ENCODE measurements at places on chromosomes 5 and 9. TPM values are rescaled to one million over a fixed set of nuclear protein-coding genes. Genes with fewer than 3 reads are reported as not detected.

GRCh38 chr9:131739133-131739958 lies 530 bp downstream of the RAPGEF1 start:
- DNase-seq, result peak; percentile 56
- peak overlapping the region; percentile 87 for H3K27ac ChIP-seq
- H3K4me1 ChIP-seq, result peaks cover 47% of the 10 kb centered on the region
- peak overlapping the region; percentile 93 for H3K4me3 ChIP-seq
- peaks cover 14% of the 10 kb centered on the region for H3K27me3 ChIP-seq
- H3K36me3 ChIP-seq, result peaks cover 3% of the 10 kb centered on the region

DNA sequence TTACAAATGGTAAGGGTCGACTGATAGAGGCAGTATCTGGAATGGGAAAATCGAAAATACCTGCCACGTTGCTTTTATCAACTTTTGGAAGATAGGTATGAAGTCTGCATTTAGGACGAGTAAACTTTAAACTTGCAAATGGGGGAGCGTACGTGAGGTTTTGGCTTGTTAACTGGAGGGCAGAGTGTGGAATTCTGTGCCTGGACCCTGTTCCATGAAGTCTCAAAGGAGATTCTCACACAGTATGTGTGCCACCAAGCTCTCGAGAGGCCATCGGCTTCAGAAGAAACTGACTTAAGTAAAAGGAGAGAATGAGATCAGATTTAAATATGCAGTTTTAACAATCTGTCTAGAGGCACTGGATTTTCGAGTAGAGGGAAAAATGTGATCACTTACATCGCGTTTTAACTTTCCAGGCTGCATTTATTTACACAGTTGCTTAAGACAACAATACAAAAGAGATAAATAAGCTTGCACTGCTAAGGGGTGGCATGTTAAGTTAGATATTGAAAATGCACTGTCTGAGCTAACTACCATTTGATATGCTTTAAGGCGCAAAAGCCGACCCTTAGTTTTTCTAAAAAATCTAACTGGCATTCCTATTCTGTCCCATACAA lies 401.6 kb downstream of the EBF1 start:
- no peaks in the 10 kb centered on the region for H3K4me1 ChIP-seq
- no peaks in the 10 kb centered on the region for H3K36me3 ChIP-seq
- no peak overlapping the region for H3K27ac ChIP-seq
- H3K4me3 ChIP-seq, result no peak overlapping the region

DNA sequence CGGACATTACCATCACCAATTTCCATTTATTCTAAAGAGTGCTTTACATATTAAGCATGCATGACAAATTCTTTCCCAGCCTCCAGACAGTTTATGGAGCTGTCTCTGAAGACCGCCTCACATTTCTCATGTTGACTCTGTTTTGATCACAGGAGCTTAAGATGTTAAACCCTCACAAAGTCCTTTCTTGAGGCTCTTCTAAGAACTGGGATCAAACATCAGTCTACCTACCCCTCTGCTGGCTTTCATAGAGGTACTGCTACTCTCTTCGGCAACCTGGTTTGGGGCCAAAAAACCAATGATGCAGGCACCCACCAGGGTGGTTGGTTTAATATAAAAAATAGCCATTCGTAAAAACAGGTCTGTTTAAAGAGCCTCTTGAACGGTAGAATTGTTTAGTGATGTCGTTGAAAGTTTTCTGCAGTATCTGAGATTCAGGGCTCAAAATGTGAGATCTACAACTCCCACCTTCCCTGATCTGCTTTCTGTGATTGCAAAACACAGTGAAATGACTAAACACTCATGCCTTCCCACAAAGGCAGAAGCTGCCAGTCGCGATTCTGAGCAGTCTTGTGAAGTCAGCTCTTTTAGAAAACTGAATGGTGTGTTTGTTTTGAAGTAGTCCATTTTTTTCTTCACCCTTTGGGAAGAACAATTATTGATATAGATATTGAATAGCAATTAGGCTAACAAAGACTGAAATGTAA lies 3.5 kb downstream of the RXFP3 start:
- H3K27ac ChIP-seq, result no peak overlapping the region
- no peak overlapping the region for H3K4me3 ChIP-seq
- DNase-seq, result no peak
- peaks cover 7% of the 10 kb centered on the region for H3K27me3 ChIP-seq

- H3K36me3 ChIP-seq, result no peaks in the 10 kb centered on the region
- no peak overlapping the region for H3K27ac ChIP-seq
- no peaks in the 10 kb centered on the region for H3K4me1 ChIP-seq
- no peaks in the 10 kb centered on the region for H3K27me3 ChIP-seq
- H3K4me3 ChIP-seq, result no peak overlapping the region
These were observed 118.4 kb downstream of the PLCXD3 start for GRCh38 chr5:41392016-41392415.

DNA sequence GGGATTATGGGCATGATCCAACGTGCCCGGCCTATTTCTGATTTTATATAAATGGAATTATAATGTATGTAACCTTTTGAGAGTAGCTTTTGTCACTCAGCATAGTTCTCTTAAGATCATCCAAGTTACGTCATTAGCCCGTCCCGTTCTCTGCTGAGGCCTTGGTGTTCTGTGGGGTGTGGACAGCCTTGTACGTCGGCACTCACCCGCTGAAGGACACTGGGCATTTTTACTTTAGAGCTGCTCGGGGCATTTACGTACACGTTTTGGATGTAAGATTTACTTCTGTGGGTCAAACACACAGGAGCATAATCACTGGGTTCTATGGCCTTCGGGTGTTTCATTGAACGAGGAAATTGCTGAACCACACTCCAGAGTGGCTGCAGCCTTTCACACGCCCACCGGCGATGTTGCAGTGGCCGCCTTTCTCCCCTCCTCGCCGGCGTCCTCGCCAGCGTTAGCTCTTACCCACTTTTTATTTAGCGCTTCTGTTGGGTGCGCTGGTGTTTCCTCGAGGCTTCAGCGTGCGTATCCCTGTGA lies 101.8 kb downstream of the EHMT1 start:
- peaks cover 70% of the 10 kb centered on the region for H3K27me3 ChIP-seq
- peaks cover 49% of the 10 kb centered on the region for H3K4me1 ChIP-seq
- peaks cover 42% of the 10 kb centered on the region for H3K36me3 ChIP-seq
- DNase-seq, result no peak
- H3K4me3 ChIP-seq, result no peak overlapping the region
- H3K27ac ChIP-seq, result peak overlapping the region; percentile 16

DNA sequence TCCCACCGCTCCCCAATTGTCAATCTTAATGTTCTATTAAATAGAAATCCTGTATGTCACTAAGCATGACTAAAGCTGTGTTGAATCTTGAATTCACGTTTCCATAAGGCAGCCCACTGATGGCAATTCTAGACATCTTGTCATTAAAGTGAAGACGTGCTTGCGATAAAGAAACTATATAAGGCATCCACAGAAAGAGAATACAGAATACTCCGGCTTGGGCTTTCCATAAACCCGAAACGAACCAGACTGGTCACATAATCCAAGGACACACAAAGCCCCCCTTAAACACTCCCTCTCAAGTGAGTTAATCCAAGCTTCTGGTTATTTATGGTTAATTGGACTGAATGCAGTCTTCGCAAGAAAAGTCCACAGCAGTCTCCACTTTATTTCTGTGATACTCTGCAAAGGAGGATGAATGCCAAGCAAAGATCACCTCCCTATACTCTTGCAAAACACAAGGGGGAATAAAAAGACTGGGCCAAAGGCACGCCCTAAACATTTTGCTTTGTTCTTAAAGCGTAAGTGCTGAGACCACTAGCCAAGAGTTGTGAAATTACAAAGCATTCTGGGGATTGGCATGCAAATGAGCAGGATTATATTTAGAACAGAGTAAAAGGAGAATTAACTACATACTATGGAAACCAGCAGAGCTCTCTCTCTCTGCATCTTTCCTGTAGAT lies 54.7 kb downstream of the DPYSL3 start:
- peak overlapping the region; percentile 95 for H3K4me3 ChIP-seq
- no peak for DNase-seq
- no peak overlapping the region for H3K27ac ChIP-seq
- peaks cover 16% of the 10 kb centered on the region for H3K27me3 ChIP-seq
- no peaks in the 10 kb centered on the region for H3K36me3 ChIP-seq

- no peak for DNase-seq
- no peak overlapping the region for H3K4me3 ChIP-seq
- peaks cover 3% of the 10 kb centered on the region for H3K27me3 ChIP-seq
- no peaks in the 10 kb centered on the region for H3K36me3 ChIP-seq
- H3K4me1 ChIP-seq, result no peaks in the 10 kb centered on the region
These were observed 302.2 kb downstream of the DIRAS2 start for GRCh38 chr9:90340421-90340820.

DNA sequence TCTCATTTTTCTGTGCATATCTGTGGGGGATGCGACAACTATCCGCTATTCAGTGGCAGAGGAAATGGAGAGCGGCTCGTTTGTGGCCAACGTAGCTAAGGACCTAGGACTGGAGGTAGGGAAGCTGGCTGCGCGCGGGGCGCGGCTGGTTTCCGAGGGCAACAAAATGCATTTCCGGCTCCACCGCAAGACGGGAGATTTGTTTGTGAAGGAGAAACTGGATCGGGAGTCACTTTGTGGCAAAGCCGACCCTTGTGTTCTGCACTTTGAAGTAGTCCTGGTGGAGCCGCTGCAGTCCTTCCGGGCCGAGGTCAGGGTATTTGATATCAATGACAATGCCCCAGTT lies 320 bp downstream of the PCDHB1 start:
- no peak for DNase-seq
- H3K4me3 ChIP-seq, result peak overlapping the region; percentile 7
- H3K4me1 ChIP-seq, result peaks cover 1% of the 10 kb centered on the region
- H3K36me3 ChIP-seq, result no peaks in the 10 kb centered on the region
- H3K27me3 ChIP-seq, result peaks cover 9% of the 10 kb centered on the region

DNA sequence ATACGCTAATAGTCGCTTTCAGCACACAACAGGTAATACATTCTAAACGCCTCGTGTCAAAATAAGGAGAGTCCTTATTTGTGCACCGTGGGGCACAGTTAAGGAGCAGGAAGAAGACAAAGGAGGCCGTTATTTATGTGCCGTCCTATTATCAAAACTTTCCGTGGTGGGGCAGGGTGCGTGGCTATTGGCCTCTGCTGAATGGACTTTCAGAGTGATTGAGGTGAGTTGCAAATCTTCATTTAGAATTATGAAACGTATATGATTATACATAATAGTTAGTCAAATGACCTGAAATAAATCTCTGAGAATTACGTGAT lies 833 bp downstream of the C5orf24 start:
- peaks cover 49% of the 10 kb centered on the region for H3K4me1 ChIP-seq
- no peak for DNase-seq
- H3K4me3 ChIP-seq, result peak overlapping the region; percentile 92

DNA sequence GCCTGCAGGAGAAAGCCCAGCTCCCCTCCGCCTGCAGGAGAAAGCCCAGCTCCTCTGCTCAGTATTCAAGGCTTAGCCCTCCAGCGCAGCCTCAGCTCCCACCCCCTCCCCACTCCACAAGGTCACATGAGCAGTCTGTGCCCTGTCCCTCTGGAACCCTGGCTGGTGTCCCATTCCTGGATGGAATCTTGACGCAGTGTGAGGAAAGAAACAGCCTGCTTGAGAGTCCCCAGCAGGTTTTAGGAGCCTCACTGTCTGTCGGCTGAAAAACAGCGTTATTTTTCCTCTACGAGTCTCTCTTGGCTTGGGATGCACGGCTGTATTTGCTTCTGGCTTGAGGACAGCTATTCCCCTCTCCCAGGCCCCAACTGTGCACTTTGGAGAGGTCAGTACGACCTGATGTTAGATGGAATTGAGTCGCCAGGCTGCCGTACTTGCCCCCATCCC lies 210.1 kb upstream of the TRIM32 start:
- no peak for DNase-seq
- peaks cover 7% of the 10 kb centered on the region for H3K36me3 ChIP-seq
- H3K27me3 ChIP-seq, result no peaks in the 10 kb centered on the region
- H3K4me3 ChIP-seq, result no peak overlapping the region
- no peaks in the 10 kb centered on the region for H3K4me1 ChIP-seq
- no peak overlapping the region for H3K27ac ChIP-seq

DNA sequence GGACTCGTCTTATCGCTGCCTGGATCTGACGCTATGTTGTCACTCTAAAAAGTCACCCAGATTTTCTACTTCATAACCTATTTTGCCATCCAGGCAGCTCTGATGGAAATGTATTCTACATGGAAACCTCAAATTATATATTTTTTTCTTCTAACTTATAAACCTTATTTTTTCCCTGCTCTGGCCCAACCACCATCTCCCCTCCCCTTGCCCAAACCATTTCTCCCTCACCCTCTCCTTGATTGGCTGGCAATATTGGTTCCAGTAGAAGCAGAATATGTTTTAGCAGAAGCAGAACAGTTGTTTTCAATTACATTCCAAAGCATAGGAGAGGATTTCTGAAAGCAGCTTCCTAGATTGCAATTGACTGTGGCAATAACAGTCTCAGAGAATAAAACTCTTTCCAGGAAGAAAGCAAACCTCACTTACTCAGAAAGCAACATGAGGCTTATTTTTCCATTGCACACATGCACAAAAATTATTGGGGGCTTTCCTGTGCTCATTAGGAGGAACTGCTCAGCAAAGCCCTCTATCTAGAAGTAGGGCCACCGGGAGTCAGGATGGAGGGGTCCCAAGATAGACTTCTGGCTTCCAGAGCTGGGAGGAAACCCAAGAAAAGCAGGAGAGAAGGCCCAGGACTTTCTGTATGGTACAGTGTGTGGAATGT lies 191.8 kb downstream of the ESM1 start:
- H3K4me1 ChIP-seq, result peaks cover 8% of the 10 kb centered on the region
- H3K36me3 ChIP-seq, result no peaks in the 10 kb centered on the region
- H3K27me3 ChIP-seq, result no peaks in the 10 kb centered on the region
- no peak overlapping the region for H3K27ac ChIP-seq

DNA sequence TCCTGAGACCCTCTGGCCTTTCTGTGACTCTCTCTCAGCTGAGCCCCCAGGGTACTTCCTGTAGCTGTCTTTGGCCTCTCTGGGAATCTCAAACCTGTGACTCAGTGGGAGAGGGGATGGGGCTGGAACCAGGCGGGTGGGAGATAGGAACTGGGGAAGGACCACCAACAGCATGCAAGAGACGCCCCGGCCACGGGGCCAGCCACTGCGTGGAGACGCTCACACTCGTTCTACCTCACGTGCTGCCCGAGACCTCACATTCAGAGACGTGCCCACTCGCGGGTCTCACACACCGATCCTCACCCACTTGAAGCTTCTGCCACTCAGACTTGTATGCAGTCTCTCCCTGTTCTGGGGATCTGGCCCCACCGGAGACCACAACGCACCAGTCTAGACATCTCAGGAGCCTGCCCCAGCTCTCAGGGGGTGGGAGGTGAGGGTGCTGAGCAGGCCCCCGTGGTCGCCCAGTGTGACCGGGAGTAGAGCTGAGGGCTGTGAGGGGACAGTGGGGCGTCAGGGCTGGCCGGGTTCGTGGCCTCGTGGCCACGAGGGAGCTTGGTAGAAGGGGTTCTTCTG lies 13.8 kb downstream of the GPRIN1 start:
- peaks cover 7% of the 10 kb centered on the region for H3K4me1 ChIP-seq
- H3K36me3 ChIP-seq, result no peaks in the 10 kb centered on the region
- H3K27ac ChIP-seq, result no peak overlapping the region
- DNase-seq, result no peak
- H3K27me3 ChIP-seq, result no peaks in the 10 kb centered on the region

GRCh38 chr5:180253036-180253824 lies 38.7 kb downstream of the MAPK9 start:
- H3K36me3 ChIP-seq, result peaks cover 80% of the 10 kb centered on the region
- H3K27me3 ChIP-seq, result peaks cover 3% of the 10 kb centered on the region
- H3K27ac ChIP-seq, result no peak overlapping the region
- no peak overlapping the region for H3K4me3 ChIP-seq
- no peaks in the 10 kb centered on the region for H3K4me1 ChIP-seq

- DNase-seq, result no peak
- H3K27ac ChIP-seq, result no peak overlapping the region
These were observed 336.9 kb upstream of the DMAC1 start for GRCh38 chr9:8136477-8136876.

GRCh38 chr5:4563400-4563799 lies 576.7 kb upstream of the ADAMTS16 start:
- no peaks in the 10 kb centered on the region for H3K27me3 ChIP-seq
- no peaks in the 10 kb centered on the region for H3K4me1 ChIP-seq
- no peaks in the 10 kb centered on the region for H3K36me3 ChIP-seq
- H3K27ac ChIP-seq, result no peak overlapping the region
- DNase-seq, result no peak

Gene SLCO6A1
- not detected for polyA plus RNA-seq

Gene C9
- polyA plus RNA-seq, result not detected

Gene NUDT12
- polyA plus RNA-seq, result 0.54 TPM

Gene TSTD2
- polyA plus RNA-seq, result 10.0 TPM

Measured in immature natural killer cell (primary cell).